ENCODE measurements at places on chromosomes 16 and 17.

- DNase-seq, result no peak
Observed at GRCh38 chr17:59669944-59670343, 37.3 kb downstream of the PTRH2 start.

DNA sequence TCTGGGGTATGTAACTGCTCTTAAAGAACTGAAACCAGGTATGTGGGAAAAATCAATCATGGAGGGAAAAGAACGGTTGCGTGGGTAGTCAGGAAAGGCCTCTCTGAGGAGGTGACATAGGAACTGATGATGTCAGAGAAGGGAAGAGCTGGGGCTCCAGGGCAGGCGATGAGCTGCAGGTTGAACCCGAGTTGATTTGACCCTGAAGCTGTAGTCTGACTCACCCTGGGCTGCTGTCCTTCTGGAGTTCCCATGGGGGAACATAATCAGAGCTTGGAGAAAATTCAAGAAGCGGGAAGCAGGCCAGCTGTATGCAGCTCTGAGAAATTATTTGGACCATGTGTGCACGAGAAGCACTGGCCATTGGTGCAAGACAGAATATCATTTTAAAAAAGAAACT lies 16.7 kb downstream of the SLC6A2 start:
- no peak for DNase-seq

DNA sequence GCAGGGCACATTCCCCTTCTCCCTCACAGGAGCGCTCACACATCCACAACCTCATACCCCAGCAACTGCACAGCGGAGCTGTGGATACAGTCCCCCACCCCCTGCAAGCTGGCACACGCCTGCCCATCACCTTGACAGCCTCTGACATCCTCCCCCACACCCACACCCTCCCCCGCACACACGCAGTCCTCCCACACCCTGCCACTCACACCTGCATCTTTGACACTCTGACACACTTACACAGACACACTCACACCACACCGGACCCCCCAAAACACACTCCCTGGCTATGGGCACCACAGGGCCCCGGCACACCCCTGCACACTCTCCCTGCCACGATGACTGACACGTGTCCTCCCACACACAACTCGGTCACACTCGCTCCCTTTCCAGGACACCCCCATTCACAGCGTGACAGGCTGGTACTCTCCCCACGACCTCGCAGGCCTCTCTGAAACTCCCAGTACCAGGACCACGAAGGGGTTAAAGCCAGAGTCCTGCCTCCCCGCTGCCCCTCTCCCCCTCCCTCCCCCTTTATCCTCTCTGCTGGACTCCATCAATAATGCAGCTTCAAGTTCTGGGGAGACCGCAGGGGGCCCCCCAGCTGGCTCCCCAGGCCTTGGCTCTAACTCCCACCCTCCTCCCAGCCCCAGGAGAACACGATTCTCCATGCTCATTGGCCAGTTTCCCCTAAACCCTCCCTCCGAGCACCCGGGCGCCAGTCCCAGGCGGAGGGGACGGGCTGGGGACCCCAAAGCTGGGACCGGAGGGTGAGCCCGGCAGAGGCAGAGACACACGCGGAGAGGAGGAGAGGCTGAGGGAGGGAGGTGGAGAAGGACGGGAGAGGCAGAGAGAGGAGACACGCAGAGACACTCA lies at the start of gene PPP1R1B:
PPP1R1B (plus strand) TSS at position 782 of the 876 bp plus-strand sequence. CDS start 441 bp downstream, outside the sequence.
- DNase-seq, result no peak

DNA sequence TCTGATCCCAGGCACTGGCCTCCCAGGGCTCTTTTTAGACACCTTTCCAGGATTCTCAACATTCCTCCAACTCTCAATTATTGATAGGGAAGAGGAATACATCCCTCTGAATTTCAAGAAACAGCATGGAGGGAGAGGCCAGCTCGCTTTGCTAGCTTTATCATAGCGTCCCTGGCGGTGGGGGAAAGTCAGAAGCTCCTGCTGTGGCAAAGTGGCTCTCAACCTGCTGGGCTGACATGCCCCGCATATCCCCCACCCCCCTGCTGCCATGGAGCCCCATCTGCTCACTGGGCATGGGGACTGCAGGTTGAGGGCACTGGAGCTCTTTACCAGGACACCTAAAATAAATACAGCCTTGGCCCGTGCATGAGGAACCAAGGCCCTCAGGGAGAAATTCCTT lies 140.3 kb downstream of the SLC39A11 start:
- DNase-seq, result no peak

Measured in iPS DF 6.9 (cell line).